ENCODE measurements at places on chromosomes 4 and X.

GRCh38 chr4:88002786-88003185, 4.6 kb upstream of the PKD2 start:
- DNase-seq = no peak

- no peak for DNase-seq
Observed at GRCh38 chrX:126836186-126836585, 16.7 kb downstream of the PRR32 start.

DNA sequence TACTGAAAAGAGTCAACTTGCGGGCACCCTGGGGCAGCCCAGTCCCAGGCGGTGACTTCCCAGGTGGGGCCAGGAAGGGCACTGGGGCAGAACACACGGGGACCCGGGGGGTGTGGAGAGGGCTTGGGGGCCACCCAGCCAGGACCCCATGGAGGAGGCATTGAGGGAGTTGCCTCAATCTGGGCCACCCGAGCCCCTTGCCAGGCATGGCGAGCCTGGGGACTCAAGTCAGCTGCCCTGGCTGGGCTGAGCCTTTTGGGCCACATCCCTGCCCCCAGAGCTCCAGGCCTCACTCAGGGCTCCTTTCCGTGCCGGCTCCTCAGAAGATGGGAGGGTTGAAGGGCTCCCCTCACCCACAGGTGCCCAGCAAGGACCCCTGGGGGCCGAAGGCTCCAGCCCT, 6.6 kb upstream of the CPLX1 start:
- DNase-seq = no peak

GRCh38 chrX:131187206-131187605, 101.9 kb downstream of the IGSF1 start:
- no peak for DNase-seq

GRCh38 chr4:72410158-72410557, 158.9 kb downstream of the ADAMTS3 start:
- DNase-seq = no peak

DNA sequence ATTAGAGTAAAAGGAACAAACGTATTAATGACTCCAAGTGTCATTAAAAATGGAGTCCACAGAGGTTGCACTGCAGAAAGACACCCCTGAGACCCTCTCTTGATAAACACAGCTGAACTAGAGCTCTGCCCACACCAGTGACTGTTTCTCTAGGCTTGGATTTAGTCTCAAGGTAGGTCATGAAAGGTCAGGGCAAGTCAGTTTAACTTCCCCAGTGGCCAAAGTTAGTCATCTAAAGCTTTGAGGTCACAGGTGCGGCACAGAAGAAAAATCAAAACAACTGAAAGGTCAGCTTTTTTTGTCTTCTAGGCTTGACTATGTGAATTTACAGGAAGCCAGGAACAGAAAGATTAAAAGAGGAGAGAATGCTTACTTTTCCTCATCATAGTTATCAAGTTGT, 749.6 kb downstream of the RAB28 start:
- no peak for DNase-seq

GRCh38 chr4:148827781-148828180, 385.6 kb upstream of the NR3C2 start:
- DNase-seq = no peak

- no peak for DNase-seq
Observed at GRCh38 chr4:101068115-101068514, 279.2 kb downstream of the PPP3CA start.

- DNase-seq = no peak
Observed at GRCh38 chr4:39822662-39823061, 124.7 kb downstream of the UBE2K start.

DNA sequence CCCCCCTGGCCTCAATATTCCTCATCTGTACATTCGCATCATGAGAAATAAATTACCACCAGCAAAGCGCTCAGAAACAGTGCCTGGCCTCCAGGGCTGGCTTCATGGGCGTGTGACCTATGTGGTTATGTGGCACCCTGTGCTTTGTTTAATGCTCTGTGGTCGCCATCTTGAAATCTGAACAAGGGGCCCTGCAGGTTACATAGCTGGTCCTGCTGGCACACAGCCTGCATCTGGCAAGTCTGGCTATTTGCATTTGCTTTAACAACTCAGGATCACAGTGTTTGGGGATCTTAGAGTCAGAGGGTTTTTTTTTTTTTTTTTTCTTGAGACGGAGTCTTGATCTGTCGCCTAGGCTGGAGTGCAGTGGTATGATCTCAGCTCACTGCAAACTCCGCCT, 9.9 kb downstream of the FOXP3 start:
- DNase-seq = no peak

DNA sequence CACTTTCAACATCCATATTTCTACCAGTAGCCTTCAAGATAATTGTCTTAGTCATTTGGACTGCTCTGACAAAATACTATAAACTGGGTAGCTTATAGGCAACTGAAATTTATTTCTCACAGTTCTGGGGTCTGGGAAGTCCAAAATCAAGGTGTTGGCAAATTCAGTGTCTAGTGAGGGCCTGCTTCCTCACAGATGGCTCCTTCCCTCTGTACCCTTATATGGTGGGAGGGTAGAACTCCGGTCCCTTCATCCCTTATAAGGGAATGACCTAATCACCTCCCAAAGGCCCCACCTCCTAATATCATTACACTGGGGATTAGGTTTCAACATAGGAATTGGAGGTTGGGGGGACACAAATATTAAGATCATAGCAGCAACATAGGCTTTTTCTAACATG, 7.4 kb upstream of the TBC1D25 start:
- DNase-seq = no peak

GRCh38 chr4:138085736-138086305, 156.3 kb downstream of the SLC7A11 start:
- DNase-seq = no peak
